ENCODE measurements at places on chromosomes 1 and 21.

DNA sequence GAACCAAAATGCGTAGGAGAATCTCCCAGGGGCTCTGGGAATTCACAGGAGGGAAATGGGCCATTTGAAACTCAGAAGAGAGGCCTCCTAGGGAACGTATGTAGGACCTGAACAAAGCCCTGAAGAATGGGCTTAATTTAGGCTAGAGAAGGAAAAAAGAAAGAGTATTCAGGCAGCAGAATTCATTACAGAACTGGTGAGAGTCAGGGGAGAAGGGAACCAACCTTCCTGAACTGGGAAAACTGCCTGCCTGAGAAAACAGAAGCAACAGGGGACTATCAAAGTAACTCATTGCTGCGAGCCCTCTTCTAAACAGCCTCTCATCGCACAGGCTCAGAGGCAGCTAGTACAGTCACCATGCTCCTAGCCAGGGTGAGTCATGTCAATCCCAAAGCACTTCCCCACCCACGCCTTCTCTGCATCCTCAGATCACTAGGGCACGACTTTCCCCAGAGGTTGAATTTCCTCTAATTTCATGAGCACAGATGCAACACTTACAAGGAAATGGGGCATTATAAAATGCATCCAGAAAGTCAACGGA, 98.1 kb downstream of the ADSS2 start:
- DNase-seq = peak; percentile 60

- no peak for DNase-seq
Observed at GRCh38 chr1:180837020-180837419, 75.7 kb upstream of the KIAA1614 start.

DNA sequence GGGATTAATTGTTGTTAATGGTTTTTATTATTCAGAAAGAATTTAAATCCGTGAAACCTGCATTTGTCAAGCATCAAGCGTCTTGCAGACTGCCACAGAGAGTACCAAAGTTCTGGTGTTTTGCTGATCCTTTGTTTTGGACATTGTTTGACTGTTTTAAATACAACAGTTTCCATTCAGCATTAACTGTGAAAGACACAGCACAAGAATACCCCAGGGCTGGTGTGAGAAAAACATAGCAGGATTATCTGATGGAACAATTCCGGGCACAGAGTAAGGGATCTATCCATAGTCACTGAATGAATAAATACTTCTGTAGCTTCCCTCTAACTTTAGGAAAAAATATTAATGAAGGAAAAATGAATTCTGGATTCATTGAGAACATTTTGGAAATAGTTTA, 202.3 kb downstream of the LTN1 start:
- no peak for DNase-seq

- DNase-seq = peak; percentile 64
Observed at GRCh38 chr21:42164064-42164789, 54.7 kb upstream of the ABCG1 start.

GRCh38 chr1:233295237-233295974, at the start of gene PCNX2:
Gene PCNX2, minus strand, starts transcription at chr1:233295725. Its CDS starts 247 bp downstream, at chr1:233295478.
- DNase-seq = peak; percentile 52

- DNase-seq = no peak
Observed at GRCh38 chr1:151193856-151194255, 3.9 kb upstream of the VPS72 start.

- DNase-seq = no peak
Observed at GRCh38 chr1:208988811-208989222, 594.7 kb upstream of the CAMK1G start.

- DNase-seq = no peak
Observed at GRCh38 chr21:33418691-33419090, 15.5 kb downstream of the IFNGR2 start.

DNA sequence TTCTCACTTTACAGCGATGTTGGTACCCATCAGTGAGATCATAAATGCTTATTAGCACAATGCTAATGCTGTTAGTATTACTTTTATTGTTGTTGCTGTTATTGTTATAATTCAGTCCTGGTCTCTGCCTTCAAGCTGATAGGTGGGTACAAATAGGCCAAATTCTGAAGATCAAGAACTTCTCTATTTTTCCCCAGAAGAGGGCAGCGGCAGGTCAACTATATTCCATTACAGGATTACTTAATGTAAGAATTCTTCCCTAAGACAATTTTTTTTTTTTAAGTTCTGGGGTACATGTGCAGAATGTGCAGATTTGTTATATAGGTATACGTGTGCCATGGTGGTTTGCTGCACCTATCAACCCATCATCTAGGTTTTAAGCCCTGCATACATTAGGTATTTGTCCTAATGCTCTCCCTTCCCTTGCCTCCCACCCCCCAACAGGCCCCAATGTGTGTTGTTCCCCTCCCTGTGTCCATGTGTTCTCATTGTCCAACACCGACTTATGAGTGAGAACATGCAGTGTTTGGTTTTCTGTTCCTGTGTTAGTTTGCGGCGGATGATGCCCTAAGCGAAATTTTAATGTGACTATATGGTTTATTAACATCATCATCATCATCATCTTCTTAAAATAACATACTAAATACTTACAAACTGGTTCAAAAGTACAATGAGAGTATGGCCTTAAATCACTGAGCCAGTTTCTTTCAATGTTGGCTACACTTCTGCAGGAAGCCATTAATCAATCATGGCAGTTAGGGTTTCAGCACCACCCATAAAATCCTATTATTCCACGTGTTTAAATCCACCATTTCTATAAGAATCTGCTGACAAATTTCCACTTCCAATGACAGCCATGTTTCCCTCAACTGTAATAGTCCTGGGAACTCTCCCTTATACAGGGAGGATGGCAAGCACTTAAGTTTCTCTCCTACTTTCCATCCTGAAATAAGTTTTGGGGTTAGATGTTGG, 19.2 kb downstream of the SLC19A2 start:
- DNase-seq = no peak
